SK-N-MC (cell line): ENCODE measurements at places on chromosomes 7 and 10.

DNA sequence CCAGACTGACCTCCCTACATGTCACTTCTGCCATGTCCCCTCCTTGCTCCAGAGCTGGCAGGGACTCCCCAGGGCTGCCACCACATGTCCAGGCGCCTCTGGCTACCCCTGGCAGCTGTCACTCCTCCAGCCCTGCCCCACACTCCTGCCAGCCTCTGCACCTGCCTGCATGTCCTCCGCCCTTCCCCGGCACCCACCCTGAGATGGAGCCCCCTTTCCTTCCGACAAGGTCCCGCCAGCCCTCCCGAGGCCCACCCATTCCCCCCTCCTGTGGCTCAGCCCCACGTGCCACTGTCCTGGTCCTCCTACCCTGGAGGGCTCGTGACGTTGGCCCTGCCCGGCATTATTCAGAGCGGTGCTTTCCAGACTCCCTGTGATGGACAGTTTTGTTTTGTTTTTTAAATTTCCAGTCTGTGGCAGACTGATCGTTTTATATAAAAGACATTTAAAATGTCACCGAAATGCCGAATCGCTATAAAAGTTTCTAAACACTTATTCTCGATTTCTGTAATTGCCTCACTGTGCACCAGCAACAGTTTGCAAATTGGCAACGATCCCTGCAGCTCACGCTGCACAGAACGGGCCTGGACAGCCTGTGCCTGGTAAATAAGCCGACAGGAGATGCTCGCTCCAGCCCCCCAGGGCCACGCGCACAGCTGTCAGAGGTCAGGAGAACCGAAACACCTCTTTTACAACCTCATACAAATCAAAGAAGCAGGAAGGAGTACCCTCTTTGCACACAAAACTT lies 111.1 kb upstream of the SH2B2 start:
- DNase-seq, result no peak

DNA sequence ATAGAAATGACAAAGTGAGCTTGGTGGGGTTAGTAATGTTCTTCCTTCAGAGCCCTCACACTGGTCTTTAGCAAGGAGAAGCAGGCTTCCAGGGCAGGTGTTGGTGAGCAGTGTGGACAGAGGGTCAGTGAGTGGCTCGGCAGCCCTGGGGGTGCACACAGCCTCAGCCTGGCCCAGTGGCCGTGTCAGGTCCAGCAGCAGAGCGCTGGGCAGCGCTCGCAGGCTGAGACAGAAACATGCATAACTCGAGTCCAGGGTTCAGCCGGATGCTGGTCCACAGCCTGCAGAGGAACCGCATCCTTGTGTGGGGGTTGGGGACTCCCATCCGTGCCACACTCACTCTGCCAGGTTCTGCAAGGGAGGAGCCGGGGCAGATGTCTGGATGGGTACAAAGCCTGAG lies 11.0 kb upstream of the ZNF853 start:
- no peak for DNase-seq

DNA sequence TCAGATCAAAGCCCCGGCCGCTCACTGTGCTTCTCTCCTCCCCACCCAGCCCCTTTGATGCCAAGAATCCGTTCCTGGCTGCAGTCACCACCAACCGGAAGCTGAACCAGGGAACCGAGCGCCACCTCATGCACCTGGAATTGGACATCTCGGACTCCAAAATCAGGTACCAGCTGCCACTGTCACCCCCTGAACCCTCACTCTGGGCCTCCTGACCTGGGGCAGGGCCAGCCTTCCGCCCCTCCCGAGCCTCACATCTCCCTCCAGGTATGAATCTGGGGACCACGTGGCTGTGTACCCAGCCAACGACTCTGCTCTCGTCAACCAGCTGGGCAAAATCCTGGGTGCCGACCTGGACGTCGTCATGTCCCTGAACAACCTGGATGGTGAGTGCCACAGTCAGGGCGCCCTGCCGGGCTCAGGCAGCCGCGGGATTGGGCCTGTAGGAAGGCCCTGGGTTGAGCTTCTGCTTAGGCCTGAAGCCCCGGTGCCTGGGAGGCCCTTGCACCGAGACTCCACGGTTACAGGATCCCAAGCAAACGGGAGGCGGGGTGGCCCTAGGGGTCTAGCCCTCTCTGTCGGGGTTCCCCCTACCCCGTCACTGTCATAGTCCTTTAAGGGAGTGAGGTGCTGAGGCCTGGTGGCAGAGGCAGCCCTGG lies 10.8 kb downstream of the TMEM120A start:
- DNase-seq, result no peak

- no peak for DNase-seq
Observed at GRCh38 chr10:127017541-127018297, 112.5 kb downstream of the DOCK1 start.

DNA sequence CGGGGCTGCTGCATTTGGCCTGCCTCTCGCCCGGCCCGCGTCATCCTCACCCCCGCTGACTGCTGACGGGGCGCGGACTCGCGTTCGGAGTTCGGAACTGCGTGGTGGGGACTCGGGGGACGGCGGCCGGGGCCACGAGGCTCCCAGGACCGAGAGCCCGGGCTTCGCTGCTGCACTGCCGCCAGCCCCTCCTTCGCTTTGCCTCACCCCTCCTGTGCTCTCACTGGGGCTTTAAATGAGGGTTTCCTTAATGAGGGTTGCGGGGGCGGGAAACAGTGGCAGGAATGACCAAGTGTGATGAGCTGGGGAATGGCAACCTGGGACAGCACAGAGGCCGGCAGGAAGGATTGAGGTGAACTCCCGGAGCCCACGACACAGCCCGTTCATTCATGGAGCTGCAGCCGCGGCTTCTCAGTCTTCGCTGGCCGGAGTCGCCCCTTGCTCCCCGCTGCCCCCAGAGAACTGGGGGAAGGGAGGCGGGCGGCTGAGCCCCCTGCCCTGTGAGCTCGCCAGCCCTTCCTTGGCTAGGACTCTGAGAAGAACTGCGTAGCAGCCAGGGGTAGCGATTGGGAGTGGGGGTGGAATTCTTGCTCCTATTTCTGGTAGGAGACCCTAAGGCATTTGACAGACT lies 1.5 kb upstream of the LRRC4 start:
- DNase-seq, result no peak

GRCh38 chr7:36085096-36085495 lies 68.0 kb upstream of the EEPD1 start:
- no peak for DNase-seq

- DNase-seq, result no peak
Observed at GRCh38 chr10:69362471-69362954, 54.2 kb downstream of the TACR2 start.

GRCh38 chr7:154656618-154657017 lies 346.3 kb downstream of the PAXIP1 start:
- DNase-seq, result no peak

- DNase-seq, result no peak
Observed at GRCh38 chr7:135359615-135360014, 126.0 kb downstream of the STRA8 start.

- DNase-seq, result no peak
Observed at GRCh38 chr10:120039826-120040225, 147.3 kb downstream of the SEC23IP start.

DNA sequence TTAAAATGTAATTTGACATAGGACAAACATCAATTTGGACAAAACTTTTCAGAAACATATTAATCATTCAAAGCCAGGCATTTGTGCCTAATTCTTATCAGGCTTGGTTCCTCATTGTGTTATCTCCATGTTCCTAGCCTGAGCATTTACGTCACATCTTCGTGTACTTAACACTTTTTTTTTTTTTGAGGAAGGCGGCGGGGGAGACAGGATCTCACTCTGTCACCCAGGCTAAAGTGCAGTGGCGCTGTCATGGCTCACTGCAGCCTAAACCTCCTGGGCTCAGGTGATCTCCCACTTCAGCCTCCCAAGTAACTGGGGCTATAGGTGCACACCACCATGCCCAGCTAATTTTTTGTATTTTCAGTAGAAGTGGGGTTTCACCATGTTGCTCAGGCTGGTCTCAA lies 19.8 kb downstream of the HNRNPA2B1 start:
- no peak for DNase-seq

DNA sequence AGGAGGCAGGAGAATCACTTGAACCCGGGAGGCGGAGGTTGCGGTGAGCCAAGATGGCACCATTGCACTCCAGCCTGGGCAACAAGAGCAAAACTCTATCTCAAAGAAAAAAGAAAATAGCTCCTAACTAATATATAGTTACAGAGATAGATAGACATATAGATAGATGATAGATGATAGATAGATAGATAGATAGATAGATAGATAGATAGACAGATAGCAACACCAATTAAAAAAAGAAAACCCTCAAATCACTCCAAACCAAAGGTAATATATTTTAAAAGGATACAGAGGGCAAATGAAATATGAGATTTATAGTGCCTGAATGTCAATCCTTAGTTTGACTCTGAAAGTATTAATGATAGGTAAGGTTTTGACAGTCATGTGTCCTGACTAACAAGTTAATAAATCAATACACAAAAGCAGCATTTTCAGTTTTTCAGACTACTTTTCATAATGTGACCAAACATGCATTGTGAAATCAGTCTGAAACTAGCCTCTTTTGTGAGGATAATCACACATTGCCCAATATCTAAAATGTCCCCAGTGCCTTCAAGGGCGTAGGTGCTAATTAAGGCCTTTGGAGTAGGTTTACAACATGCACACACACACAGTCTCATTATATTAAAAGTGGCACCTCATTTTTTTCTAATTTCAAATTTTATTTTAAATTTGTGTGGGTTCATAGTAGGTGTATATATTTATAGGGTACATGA lies 61.2 kb downstream of the BPGM start:
- DNase-seq, result no peak

GRCh38 chr7:11427686-11428273 lies 404.2 kb downstream of the THSD7A start:
- DNase-seq, result peak; percentile 66

DNA sequence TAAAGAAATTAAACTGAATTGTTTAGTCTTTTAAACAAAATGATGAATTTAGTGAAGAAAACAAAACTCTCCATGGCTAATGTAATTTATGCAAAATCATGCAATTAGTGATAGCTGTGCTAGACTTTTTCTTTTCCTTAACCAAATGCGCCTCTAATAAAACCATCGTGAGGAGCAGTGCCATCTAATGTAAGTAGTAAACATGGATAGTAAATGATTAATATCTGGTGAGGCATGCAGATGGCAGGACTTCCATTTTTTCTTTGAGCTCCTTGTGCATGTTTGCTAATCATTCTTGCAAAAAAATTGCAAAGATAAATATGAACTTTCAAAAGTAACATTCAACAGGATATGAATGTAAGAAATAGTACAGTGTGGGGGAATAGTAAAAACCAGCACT lies 2.3 kb downstream of the INSYN2A start:
- DNase-seq, result no peak

- DNase-seq, result no peak
Observed at GRCh38 chr10:79905322-79906314, 43.3 kb downstream of the SFTPD start.

DNA sequence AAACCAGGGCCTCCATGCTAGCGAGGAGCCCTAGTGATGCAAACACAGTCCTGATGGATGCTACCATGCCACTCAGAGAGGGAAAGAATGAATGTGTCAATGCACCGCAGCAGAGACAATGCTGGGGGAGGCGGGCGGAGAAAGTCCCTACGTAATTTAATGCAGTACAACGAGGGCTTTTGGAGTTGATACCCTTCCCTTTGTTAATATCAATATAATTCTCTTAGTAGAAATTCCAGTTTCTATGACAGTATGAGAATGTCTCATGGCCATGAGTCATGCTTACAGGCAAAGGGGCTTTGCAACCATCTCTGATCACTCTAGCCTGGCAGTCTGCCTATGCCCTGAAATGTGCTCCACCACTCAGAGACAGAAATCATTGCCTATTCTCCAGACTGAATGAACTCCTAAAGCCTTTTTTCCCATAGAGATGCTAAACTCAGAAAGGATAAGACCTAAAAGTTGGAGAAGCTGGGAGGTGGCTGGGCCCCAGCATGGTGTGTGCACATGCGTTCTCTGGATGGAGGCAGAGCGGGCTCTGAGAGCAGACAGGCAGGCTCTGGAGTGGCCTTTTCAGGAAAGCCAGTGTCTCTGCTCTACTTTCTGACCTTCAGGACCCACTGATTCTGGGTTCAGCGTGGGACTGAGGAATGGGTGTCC lies 20.3 kb upstream of the GIMAP2 start:
- DNase-seq, result no peak

GRCh38 chr7:154442939-154443338 lies 390.7 kb downstream of the DPP6 start:
- DNase-seq, result no peak

- no peak for DNase-seq
Observed at GRCh38 chr7:157224627-157225026, 85.9 kb downstream of the UBE3C start.

- DNase-seq, result no peak
Observed at GRCh38 chr10:44863344-44864047, 47.6 kb upstream of the TMEM72 start.

DNA sequence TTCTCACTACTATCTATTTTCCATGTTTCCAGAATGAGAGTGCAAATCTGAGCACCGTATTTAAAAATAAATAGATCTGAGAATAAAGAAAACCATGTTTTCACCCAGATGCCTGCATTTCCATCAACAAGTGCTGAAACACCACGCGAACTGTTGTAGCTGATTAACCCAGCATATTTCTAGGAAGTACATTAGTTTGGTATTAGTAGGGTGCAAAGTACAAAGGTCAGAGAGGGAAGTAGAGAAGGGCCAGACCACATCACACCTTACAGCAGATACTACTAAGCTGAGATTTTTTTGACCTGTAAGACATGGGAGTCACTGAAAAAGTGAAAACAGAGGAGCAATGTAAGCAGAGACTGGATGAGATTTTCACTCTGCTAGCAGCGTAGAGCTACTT lies 181.3 kb downstream of the IMMP2L start:
- no peak for DNase-seq

DNA sequence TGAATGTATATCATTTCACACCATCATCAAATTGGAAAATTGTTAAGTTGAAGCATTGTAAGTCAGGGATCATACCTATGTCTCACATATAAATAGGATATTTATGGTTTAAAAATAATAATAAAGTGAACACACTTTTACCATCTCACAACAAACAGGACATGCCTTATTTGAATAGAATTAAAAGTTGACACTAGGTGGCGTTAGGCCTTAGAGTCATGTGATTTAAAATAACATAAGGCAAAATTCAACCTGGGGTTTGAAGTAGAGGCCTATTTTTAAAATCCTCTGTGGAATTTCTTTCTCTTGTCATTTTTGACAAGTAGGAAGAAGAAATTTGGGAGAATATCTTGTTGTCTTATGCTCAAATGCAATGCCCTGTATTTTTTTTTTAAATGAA lies 184.7 kb upstream of the PCDH15 start:
- DNase-seq, result no peak

- DNase-seq, result no peak
Observed at GRCh38 chr10:99958302-99958701, 51.4 kb downstream of the DNMBP start.

DNA sequence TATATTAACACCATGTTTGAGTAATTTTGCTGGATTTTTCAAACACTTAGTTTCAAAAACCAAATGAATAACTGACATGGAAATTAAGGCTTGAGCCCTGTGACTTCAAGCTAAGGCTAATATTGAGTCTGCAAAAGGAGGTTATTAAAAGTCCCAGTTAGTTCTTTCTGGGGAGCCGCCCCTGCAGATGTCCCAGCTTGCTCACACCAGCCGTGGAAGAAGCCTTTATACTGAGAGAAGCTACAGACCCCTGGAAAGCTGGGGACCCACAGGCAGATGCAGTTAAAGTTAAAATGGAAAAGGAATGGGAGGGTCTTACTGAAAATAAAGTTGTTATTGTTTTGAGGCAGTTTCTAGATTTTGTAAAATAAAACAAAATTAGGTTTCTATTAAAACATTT lies 18.5 kb upstream of the ZNF680 start:
- no peak for DNase-seq

- DNase-seq, result no peak
Observed at GRCh38 chr7:115748123-115748738, 282.3 kb downstream of the TFEC start.
